Activated CD4-positive, alpha-beta T cell treated with anti-CD3 and anti-CD28 coated beads, Interleukin-2, amount 50 U/mL, for 16 hours (primary cell): ENCODE measurements at places on chromosomes 1 and 21.

- DNase-seq = no peak
Observed at GRCh38 chr21:25029580-25029979, 577.7 kb downstream of the MRPL39 start.

GRCh38 chr1:9766759-9767442, 56.9 kb downstream of the CLSTN1 start:
- DNase-seq = no peak

DNA sequence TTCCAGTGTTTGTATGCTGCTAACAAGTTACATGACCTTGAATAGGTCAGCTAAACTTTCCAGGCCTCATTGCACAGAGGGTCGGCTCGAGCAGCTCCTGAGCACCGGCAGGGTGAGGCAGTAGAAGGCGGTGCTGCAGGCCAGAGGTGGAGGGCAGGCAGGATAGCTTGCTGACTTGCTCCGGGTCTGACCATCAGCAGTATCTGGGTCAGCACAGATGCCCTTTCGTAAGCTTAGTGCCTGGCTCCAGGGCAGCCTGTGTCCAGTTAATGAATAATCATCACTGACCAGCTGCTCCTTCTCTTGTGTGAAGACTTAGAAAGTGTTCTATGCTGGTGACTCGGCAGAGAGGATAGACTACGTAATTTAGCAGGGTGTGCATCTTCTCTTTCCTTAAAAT, 6.9 kb downstream of the MAPKAPK2 start:
- DNase-seq = no peak

- DNase-seq = no peak
Observed at GRCh38 chr1:213417846-213418245, 366.8 kb downstream of the RPS6KC1 start.

DNA sequence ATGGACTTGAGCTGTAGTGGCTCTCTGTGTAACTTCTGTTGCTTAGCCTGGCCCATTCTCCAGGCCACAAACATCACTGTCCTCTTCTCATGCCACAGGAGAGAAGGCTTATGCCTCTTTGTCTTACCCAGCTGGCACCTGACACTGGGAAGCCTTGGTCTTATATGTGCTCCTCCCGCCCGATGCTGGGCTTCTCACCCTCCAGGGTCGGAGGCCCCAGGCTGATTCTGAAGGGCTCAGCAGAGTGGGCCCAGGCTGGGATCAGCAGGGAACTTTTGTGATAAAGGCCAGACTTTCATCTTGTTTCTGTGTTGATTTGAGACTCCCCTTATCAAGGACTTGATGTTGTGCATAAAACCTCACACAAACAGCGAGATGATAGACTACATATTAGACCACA, 29.8 kb downstream of the TRPM2 start:
- no peak for DNase-seq

- DNase-seq = no peak
Observed at GRCh38 chr1:83530506-83530905, 468.4 kb downstream of the TTLL7 start.

GRCh38 chr1:208031932-208032320, 121.0 kb upstream of the CD34 start:
- no peak for DNase-seq

GRCh38 chr1:61174060-61174795, 91.9 kb downstream of the NFIA start:
- DNase-seq = no peak

GRCh38 chr1:203792486-203792885, 2.9 kb upstream of the ZBED6 start:
- DNase-seq = no peak

DNA sequence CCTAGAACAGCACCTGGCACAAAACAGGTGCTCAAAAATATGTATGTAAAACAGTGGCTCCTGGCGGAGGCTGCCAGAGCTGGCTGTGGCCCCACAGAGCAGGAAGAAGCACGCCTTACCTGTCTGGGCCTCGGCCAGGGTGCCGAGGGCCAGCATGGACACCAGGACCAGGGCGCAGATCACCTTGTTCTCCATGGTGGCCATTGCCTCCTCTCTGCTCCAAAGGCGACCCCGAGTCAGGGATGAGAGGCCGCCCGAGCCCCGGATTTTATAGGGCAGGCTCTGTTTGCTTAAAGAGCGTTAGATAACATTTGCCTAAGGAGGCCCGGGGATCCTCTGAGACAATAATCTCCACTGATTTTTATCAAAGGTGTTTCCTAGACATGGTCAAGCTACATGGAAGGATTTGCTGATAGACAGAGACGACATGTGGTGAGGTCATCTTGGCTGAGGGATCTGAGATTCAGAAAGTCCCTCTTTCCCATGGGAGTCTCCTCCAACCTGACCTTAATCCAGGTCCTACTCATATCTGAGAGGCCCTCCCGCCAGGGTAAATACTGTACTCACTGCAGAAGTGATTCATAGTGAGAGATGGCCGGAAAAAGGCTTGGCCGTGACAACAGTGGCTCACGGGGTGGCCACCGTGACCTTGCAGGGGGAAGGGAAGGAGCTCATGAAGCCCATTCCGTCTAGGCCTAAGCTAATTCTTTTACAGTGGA, at the start of gene TFF1:
Gene TFF1 (minus strand): TSS at position 244 of the 719 bp plus-strand sequence. CDS start 40 bp downstream, at position 204.
- DNase-seq = no peak

DNA sequence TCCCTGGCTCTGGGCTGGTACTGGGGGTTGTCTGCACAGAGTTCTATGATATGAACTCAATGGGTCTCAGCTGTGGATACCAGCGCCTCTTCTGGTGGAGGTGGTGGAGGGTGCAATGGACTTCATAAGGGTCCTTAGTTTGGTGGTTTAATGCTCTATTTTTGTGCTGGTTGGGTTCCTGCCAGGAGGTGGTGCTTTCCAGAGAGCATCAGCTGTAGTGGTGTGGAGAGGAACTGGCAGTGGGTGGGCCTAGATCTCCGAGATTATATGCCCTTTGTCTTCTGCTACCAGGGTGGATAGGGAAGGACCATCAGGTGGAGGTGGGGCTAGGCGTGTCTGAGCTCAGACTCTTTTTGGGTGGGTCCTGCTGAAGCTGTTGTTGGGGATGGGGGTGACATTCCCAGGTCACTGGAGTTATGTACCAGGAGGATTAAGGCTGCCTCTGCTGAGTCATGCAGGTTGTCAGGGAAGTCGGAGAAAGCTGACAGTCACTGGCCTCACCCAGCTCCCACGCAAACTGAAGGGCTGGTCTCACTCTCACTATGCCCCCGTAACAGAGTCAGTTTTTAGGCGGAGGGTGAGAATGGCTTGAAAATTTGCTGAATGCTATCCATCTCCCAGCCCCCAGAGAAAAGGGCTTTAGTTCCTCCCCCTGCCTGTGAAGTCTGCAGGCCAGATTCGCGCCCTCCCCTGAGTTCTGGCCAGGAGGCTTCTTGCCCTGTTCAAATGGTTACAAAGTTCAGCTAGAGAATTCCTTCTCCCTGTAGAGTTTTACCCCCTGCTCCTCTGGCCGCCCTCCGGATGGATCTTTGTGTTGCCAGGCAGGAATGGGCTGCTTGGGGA, 902.9 kb downstream of the LTN1 start:
- no peak for DNase-seq

GRCh38 chr1:204619721-204620120, 65.8 kb downstream of the LRRN2 start:
- no peak for DNase-seq

- DNase-seq = no peak
Observed at GRCh38 chr1:88068407-88068960, 615.6 kb upstream of the PKN2 start.

DNA sequence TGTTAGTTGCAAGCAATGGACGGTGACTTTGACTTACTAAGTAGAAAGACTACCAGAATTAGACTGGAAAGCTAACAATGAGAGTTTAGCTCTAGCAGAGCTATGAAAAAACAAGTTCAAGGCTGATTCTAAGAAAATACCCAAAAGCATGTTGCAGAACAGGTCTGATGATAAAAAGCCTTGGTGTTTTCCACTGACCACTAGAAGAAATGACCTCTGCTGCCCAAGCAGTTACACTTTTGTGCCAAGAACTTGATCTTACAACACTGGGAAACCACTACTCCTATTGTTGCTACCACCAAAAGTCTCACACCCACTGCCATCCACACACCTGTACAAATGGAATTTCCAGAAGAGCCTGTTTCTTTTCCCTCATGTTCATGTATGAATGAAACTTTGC, 21.4 kb upstream of the NEK7 start:
- no peak for DNase-seq

DNA sequence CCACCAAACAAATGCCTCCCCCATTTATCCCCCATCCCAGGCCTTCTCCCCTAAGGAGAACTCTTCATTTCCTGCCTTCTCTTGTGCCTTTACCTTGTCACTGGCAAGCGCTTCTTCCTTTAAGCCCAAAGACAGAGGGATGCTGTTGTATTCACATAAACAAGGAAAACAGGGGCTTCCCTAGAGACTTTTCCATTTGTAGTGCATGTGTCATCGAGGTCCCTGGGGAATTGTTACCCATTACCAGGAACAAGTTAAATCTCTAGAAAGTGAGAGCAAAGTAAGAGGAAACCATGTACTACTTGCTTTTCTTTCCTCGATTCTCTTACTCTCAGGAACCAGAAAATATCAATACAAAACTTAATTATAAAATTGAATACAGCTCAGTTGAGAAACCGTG, 114.4 kb upstream of the DPT start:
- no peak for DNase-seq

GRCh38 chr1:37498872-37499617, 15.5 kb downstream of the MEAF6 start:
- DNase-seq = no peak

DNA sequence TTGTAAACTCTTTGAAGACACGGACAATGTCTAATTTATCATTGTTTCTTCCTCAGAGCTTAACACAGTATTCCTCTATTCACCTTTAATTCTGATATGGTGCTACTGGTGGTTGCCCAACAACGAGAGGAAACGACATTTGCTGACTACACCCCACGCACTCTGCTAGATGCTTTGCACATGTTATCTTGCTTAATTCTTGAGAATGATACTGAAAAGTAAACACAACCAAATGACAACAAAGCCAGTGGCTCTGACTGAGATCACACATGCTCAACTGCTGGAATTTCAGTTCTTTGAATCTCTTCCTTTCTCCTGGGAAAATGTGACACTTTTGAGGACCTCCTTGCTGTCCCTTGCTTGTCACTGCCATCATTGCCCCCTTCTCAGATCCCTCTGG, 37.2 kb upstream of the DDAH1 start:
- no peak for DNase-seq

- no peak for DNase-seq
Observed at GRCh38 chr21:16305686-16306085, 575.9 kb downstream of the USP25 start.

GRCh38 chr1:3029481-3029961, 8.3 kb downstream of the ACTRT2 start:
- no peak for DNase-seq
